ENCODE measurements at places on chromosomes 12 and 14. TPM values are rescaled to one million over a fixed set of nuclear protein-coding genes. Genes with fewer than 3 reads are reported as not detected.

DNA sequence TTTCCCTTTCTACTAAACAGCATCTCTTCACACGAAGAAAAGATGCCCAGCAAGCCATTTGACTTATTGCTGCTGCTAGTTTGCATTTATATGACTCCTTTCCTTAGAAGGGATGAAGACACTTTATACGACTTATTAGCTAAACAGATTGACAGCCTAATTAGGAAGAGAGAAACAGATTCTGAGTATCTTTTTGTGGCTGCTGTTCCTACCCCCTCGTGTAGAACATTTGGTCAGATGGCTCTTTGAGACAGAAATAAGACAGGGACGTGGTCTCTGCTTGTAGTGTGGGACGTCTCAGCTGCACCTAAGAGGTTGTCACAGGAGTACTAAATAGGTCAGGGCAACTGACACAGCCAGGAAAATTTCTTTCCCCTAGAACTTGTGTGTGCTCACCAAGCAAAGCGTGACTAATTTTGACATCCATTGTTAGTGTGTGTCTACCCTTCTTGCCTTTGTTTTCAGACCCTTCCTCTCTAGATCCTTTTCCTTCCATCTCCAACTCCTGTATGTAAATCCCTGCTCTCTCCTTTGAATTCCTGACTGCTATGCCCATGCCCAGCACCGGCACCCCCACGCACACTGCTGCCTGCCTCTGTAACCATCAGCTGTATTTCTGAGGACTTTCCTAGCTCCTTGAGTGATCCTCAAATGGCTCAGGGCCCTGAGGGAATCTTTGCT lies 83.2 kb downstream of the DAD1 start:
- DNase-seq: no peak

DNA sequence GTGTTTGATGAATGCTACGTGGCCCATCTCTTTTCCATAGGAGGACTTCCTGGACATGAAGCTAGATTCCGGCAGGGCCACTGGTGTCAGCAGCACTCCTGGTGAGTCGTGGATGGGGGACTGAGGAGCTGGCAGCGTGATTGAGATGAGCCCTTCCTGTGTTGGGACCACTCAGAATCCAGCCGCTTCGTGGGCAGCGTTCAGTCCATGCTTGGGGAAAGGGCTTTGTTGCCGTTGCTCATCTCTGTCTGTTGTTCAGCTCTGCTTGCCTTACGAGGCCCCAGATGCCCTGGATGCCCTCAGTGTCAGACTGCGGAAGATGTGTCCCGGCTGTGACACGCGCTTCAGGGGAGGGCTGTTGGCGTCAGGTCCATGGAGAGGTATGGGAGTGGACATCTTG lies 127.1 kb upstream of the RTL1 start:
- DNase-seq: no peak

DNA sequence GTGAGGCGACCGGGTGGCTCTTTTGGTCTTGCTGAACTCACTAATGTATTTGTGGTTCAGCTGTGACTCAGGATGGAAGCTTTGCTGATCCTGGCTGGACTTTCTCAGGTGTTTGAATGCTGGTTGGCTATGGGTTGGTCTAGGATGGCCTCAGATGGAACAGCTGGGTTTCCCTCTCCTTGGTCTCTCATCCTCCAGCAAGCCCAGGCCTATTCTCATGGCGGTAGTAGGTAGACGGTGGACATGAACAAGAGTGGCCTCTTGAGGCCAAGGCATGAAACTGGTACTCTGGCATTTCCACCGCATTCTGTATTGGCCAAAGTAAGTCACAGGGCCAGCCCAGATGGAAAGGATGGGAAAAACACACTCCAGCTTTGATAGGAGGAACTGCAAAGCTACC lies 11.8 kb upstream of the POLR3B start:
- DNase-seq: no peak

GRCh38 chr12:130627175-130627574 lies 88.9 kb downstream of the RIMBP2 start:
- DNase-seq: no peak

Gene CFAP54
- 0.46 TPM for polyA plus RNA-seq

Gene RNASE3
- polyA plus RNA-seq: not detected

DNA sequence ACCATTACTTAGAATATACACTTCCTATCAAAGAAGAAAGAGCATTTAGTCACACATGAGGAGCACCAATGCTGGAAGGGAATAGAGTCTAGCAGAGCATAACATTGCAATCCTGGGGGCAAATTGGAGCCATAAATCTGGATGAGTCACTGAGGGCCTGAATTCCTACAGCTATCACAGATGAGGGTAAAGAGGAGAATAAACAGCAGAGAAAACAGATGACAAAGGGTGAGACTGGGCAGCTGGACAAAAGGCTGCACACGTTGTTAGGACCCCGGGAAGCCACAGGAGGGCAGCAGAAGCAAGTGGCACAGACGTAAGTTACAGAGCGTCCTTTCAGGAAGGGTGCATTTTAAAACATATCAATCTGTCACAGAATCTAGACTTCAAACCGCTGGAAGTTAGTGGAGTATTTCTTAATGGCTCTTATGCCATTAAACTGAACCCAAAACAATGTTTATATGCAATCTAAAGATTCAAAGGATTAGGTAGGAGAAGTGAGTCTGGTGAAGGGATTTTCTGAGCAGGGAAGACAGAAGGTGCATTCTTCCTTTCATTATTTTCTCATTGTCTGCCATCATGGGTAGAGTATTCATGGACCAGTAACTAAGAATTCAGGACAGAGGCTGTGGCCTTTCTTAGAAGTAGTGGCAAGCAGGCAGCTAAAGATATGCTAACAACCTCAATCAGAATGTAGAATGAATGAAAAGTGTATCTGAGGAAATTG lies 159.8 kb upstream of the DAAM1 start:
- DNase-seq: no peak

Gene HOXC12
- polyA plus RNA-seq: 0.35 TPM

Gene KRT85
- polyA plus RNA-seq: not detected

Measured in keratinocyte (primary cell).